T-helper 9 cell (primary cell): ENCODE measurements at places on chromosomes 3 and 15.

DNA sequence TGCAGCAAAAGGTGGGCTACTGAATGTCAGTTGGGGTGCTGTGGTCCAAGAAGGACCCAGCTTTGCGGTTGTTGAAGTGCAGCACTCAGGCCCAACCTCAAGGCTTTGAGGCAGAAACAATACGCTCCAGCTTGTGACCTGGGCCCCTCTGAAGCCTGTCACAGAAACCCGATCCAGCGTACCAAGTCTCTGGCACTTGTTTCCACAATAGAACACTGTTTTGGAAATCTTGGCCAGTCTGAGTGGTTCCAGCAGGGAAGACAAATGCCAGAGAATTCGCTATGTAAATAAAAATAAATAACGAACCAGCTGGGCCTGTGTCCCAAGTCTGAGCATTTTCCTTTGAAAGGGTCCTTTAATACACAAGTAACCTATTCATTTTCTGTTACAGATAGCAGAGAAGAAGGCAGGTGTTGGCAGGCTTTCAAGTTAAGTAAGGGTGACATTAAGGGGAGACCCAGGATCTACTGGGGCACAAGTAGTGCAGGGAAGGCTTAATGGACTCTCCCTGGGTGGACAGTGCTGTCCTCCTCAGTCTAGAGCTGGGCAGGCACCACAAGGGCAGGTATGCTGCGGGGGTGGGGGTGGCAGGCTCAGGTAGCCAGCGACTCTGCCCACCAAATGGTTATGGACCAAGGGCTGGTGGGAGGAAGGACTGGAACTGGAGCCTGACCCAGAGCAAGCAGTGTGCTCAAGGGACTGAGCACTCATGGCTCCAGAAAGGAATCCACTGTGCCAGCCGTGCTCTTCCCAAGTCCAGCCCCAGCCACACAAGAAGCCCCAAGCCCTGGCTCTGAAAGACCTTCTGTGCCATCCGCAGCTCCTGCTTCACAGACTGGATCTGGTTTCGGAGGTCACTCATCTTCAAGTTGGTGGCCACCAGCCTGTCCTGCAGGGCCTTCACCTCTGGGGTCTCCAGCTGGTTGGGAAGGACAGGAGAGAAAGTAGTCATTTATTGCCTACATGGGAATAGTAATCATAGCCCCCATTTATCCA lies 26.3 kb downstream of the CCDC13 start:
- DNase-seq: no peak

GRCh38 chr3:39721076-39721475 lies 88.3 kb upstream of the MYRIP start:
- DNase-seq: no peak

DNA sequence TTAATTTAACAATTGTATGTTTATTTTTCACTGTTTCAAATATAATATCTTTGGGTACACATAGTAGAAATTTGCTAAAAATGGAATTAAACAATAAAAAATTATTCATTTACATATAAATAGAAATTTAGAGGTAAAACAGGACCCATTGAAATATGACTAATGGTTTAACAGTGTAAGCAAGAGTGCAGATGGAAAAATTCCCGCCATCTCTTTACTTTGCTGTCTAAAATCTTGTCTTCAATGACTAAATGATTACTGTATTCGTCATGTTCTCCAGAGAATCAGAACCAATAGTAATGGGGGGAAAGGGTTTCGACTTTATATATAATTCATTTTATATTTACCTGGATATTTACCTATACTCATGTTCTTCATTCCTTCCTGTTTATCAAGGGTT lies 163.1 kb downstream of the IL1RAP start:
- no peak for DNase-seq

DNA sequence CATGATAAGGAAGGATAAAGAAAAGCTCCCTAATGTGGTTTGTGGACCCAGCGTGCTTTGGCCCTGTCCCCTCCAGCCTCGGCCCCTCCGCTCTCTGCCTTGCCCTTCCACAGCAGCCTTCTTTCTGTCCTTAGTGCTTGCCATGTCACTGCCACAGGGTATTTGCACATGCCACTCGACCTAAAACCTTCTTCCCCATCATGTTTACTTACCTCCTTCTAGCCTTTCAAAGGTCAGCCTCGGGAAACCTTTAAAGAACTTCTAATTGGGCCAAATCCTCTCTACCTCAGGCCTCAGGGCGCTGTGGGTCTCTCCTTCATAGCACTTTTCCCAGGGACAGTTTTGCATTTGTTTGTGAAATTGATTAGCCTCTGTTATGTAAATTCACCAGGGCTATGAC lies 73.0 kb downstream of the SCN11A start:
- no peak for DNase-seq

DNA sequence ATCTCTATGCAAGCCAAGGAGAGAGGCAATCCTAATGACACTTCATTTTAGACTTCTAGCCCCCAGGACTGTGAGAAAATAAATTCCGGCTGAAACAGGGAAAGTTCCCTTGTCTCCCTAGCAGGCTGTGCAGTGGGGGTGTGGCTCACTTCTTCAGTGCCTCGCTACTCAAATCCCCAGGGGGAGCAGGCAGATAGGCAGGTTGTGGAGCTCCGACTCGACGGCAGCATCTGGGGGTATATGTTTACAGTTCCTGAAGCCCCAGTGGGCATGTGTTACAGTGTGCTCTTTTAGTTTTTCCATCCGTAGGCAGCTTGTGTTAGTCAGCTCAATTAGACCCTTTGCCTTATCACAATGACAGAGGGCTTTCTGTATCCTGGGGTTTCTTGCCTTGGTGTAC lies 836.5 kb downstream of the PDCD6IP start:
- no peak for DNase-seq

GRCh38 chr3:11548721-11549131 lies 95.0 kb downstream of the VGLL4 start:
- no peak for DNase-seq

DNA sequence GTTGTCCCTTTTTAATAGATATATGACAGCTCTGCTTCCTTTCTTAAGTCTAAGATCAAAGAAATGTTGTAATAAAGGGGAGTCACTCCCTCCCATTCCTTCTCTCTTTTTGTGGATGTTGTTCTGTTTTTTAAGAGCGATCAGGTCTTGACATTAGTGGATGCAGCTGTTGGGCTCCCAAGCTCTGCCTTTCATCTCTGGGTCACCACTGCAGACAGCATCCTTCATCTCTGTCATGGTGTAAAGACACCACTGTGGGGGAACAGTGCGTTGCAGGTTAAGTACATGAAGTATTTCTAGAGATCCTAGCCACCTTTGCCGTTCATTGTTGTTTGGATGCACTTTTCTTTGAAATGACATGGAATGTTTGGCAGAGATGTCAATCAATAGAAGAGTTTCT lies 17.7 kb downstream of the FNDC3B start:
- no peak for DNase-seq

GRCh38 chr15:28975766-28976179 lies 90.0 kb downstream of the APBA2 start:
- DNase-seq: peak; percentile 60

DNA sequence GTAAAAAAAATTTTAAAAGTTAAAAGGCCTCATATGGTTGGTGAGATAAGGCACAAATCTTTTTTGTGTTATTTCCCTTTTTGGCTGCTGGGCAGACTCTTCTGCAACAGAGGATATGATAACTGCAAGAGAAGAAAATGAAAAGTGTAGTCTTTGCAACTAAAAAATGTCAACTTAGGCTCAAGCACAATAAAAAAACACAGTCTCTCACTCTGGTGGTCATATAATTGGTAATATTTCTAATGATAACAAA lies 15.4 kb downstream of the COMMD2 start:
- DNase-seq: no peak

DNA sequence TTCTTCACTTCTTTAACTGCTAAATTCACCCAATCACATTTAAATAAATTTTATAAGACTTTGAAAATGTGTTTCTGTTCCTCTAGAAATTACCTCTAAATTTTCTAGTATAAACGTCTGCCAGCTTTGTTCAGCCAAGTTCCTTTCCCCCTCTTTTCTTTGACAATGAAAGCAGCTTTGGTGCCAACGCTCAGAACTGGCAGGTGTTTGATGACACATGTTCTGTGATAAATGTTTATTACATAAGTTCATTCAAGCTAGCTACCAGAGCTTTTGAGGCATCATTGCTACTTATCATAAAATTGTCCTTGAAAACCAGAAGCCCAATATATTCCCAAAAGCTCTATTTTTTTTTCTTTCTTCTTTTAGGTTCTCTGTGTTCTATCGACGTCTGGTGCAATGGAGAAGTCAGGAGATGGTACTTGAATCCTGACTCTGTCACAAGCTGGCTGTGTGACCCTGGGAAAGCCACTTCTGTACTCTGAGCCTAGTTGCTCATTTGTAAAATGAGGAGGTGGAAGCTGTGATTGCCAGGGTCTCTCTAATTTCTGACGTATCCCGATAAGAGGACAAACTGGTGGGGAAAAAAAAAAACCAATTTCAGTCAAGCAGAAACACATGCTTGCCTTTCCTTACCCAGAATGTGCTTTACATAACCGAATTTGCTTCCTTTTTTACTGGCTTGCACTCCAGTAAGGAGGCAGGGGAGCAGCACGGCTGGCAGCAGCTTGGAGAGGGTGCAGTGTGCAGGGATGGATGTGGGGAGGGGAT lies 187.1 kb upstream of the LPP start:
- DNase-seq: no peak

- DNase-seq: no peak
Measured at GRCh38 chr3:5811016-5811415, 623.5 kb downstream of the EDEM1 start.

DNA sequence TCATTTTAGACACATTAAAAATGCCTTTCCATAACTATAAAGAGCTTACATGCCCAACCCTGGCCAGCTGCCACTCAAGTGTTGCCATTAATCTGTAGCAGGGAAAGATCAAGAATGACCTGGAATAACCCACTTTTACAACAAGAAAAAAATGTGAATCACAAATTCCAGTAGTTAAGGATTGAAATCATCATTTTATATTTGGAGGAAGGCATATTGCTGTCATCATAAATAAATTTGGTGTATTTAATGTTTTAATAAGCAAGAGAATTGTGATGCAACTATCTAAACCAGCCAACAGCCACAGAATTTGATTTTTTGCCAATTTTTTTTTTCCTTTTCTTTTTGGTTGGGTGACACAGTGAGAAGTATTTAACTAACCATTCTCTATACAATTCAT lies 240.0 kb upstream of the SEMA6D start:
- DNase-seq: no peak

DNA sequence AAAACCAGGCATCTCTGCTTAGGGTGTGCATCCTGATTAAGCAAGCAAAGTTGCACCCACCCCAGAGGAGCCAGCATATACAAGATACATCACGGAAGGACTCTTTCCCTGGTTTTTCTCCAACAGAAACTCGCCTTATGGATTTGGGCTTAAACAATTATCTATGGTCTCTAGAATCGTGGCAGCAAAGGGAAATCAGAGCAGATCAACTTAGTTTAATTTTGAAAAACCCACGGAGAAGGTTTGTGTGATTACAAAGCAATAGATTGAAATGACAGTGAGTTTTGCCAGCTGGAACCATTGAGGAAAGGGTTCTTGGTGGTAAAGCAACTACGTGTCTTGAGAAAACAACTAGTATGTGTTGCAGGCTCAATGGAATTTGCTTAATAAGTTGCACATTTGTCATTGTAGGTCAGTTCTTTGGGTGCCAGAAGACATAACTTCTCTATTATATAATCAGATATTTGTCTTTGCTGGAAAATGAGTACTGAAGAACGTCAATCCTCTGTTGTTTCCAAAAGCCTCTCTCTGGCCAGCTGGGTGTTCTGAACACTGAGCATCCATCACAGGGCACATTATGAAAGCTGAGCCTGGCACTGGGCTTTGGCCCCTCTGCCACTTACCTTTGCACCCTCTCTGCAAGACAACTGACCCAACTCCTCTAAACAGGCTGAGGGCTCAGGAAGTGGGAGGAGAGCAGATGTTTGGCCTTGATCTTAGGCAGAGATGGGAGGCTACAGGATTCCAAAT lies 75.7 kb upstream of the FBN1 start:
- DNase-seq: no peak

DNA sequence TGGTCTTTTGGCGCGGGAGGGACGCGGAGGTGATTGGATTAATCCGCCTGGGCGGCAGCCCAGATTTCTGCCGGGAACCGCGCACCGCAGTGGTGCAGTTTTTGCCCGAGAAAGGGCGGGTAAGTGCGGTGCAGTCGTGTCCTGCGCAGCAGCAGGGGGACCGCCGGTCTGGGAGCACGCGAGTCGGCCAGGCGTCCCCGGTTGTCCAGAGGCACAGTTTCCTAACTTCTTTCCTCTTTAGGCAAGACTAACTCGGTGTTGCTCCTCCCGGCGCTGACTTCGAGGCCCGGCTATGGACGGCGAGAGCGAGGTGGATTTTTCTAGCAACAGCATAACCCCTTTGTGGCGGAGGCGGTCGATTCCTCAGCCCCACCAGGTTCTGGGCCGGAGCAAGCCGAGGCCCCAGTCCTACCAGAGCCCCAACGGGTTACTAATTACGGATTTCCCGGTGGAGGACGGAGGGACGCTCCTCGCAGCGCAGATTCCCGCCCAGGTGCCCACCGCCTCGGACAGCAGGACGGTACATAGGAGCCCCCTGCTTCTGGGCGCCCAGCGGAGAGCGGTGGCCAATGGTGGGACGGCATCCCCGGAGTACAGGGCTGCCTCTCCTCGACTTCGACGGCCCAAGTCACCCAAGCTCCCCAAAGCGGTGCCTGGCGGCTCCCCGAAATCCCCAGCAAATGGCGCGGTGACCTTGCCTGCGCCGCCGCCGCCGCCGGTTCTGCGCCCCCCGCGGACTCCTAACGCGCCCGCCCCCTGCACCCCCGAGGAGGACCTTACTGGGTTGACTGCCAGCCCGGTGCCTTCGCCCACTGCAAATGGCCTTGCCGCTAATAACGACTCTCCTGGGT lies 736 bp downstream of the ARHGEF26 start:
- peak; percentile 0 for DNase-seq

- no peak for DNase-seq
Measured at GRCh38 chr3:54641226-54642014, 286.4 kb downstream of the LRTM1 start.

GRCh38 chr3:94440767-94441493 lies 378.1 kb downstream of the NSUN3 start:
- DNase-seq: no peak

- DNase-seq: no peak
Measured at GRCh38 chr3:31701286-31701685, 168.6 kb downstream of the STT3B start.

DNA sequence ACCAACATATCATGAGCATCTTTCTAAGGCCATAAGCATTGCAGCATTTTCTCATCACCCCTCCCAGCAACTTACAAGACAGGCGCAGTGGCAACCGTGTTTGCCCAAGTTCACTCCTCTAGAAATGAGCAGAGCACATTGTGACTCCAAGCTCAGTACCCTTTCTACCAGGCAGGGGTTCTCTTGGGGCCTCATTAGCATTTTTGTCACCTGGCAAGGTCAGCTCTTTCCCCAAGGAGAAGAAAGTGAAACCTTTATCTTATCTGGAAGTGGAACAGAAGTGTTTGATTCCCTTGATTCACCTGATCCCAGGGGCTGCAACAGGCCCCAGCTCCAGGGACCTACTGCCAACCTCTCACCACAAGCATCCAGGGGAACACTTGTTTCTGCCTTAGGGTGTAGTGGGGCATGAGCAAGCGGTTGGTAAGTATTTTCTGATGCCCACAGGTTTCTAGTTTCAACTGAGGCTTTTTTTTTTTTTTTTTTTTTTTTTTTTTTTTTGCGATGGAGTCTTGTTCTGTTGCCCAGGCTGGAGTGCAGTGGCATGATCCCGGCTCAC lies 44.0 kb upstream of the HERC1 start:
- no peak for DNase-seq
